Prostate gland (tissue), 2 donors: ENCODE measurements at places on chromosomes 2 and 18.

DNA sequence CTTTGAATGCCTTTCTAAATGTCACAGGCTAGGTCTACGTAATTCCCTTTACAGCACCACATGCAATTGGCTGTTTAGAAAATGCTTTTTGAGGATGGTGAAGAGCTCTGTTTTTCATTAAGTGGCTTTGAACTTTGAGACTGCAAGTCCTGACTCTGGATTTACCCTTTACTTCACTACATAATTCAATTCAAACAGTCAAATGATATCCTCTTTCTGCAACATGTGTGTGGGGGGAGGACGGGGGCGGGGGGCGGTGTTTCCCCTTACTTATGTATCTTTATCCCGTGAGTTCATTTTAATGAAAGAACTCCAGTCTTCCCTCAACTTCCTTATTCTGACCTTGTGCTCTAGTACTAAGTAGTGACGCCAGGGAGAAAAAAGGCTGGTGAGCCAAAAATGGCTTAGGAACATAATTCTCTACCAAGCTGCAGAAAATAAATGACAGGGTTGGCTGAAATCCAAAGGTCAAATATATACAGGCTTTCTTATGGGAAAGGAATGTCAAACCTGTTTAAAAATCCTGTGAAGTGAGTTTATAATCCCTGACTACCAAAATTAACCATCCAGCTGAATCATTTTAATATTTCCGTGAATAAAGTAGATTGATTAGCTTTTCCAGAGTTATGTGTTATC lies 119.6 kb downstream of the SLC8A1 start:
- no peak for DNase-seq

DNA sequence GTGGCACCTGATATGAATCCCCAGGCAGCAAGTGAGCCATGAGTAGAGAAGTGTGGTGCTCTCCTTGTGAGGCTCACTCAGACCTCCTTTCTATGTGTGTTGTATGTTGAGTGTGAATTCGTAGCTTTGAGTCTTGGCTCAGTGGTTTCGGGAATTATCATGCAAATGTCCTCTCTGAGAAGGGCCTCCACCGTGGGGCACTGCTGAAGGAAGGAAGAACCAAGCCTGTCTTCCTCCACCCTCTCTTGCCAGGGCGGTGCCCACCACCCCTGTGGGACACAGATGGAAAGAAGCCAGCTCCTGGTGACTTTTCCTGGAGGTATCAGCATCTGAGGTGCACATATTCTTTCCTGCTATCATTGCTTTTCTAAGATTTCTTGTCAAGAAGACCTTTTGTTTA lies 156.1 kb downstream of the MYT1L start:
- no peak for DNase-seq

DNA sequence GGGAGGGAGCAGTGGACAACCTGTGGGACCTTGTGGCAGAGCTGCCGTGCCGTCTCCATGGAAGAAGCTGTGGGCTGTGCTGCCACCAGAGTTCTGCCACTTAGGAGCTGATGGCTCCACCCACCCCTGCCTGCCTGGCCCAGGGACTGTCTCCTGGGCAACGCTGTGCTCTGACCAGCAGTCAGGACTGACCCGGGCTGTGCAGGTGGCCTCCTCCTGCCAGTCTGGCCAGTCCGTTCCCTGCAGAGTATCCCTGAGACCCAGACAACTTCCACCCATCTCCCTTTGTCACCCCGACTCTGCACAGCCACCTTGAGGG lies 12.8 kb downstream of the ASIC4 start:
- no peak for DNase-seq

DNA sequence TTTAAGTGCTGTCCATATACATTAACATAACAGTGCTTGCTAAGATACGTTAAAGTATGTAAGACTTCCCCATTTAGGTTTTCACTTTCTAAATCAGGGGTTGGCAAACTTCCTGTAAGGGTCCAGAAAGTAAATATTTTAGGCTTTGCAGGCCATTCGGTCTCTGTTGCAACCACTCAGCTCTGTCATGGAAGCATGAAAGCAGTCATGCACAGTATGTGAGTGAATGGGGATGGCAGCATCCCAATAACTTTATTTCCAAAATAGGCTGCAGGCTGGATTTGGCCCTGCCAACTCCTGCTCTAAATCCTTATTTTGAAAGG lies 128.7 kb downstream of the PLA2R1 start:
- DNase-seq: no peak

- peak; percentile 17 for DNase-seq
Measured at GRCh38 chr18:21074336-21075323, 37.0 kb downstream of the ROCK1 start.

GRCh38 chr2:42881732-42882131 lies 89.3 kb upstream of the HAAO start:
- DNase-seq: no peak

GRCh38 chr18:4821801-4822200 lies 366.7 kb upstream of the DLGAP1 start:
- DNase-seq: no peak

GRCh38 chr2:232026910-232027309 lies 65.4 kb downstream of the DIS3L2 start:
- DNase-seq: no peak

DNA sequence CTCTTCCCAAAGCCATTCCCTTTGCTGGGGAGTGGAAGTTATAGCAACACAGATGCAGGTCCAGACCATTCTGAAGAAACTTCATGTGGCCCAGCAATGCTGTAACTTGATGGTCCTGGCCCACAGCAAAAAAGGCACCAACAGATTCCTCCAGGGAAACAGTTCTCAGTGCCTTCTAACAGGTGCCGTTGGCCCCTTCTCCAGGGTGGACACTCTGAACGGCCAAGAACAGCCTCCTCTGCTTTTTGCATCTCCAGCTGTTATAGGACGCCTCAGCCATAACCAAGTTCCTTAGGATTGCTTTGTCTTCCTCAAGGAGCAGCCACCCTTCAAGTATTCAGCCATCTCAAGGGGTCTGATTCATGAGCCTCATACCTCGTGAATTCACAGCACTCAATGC lies 38.0 kb downstream of the MARCO start:
- DNase-seq: no peak

GRCh38 chr2:241821460-241822263 lies 12.7 kb downstream of the NEU4 start:
- DNase-seq: no peak

DNA sequence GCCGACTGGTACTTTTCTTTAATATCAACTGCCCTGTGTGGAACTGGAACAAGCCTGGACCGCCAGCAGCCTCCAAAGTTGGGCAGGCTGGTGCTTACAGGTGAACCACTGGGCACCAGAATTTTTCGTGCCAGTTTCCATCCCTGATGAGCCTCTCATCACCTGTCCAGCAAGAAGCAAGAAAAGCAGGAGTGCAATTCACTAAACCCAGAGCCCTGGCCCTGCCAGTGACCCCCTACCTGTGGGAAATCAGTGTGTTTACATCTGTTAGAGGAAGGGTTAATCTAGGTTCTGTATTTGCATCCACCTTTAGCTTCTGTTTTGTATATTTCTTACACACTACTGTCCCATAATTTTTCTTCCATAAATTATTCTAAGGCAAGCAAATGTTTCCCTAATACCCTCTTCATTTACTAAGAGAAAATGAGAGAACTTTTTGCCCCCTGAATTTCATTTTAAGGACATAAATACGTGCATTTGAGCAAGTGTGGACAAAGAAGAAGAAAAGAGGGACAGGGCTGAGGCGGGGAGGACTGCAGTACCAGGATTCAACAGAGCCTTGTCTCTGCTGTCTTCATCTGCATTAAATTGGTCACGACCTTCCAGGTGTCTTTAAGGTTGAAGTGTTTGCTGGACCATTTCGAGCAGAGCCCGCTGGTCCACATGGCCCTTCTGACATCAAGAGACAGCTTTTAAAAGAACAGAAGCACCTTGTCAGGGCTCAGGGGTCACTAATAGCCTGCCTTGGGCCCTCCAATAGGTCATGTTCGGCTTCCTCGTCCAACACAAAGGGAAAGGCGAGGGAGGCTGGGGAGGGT lies 763.1 kb downstream of the BCL11A start:
- no peak for DNase-seq

DNA sequence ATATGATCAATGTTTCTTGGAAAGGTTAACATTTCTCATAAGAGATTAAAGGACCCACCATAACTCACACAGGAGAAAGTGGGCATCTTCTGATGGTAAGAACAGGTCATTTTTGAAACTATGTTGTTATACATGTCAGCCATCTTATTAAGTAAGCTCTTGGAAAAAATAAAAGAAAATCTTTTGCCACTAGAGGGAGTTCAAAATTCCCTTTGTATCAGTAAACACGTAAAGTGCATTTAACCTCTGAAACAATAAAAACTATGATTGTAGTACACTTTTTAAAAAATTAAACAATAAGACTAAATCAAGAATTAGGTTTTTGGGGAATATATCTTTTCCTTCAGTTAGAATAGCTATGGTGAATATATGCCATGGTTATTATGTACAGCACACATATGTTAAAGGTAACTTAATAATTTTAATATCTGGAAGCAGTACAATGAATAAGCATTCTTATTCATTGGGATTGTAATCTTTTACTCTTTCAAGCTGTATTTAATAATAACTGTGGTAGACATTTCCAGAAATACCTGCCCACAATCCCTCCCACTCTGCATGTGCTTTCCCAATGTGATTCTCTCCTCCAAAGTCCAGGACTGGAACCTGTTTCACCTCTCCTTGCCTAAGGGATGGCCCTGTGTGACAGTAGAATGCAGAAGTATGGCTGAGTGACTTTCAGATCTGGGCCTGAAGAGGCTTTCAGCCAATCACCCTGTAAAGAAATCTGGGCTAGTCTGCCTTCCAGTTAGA lies 64.2 kb downstream of the RBMS1 start:
- DNase-seq: no peak

GRCh38 chr2:63840081-63840784 lies 1.5 kb upstream of the UGP2 start:
- no peak for DNase-seq
